ENCODE measurements at places on chromosomes 3 and 15.

DNA sequence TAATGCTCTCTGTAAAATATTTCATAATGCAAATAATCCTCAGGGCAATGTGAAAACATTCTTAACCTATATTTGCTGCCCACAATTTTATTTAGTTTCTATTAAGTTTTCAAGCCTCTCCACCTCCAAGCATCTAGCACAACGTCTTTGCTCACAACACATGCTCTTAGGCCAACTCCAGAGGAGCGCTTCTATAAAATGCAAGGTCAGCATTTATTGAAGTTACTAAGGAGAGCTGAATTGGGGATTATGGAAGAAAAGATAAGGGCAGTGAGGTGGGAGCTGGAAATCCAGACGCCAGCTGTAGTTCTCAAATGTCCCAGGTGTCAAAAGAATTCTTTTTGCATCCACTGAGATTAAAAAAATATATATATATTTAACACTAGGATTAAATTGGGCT lies 996 bp downstream of the RABL3 start:
- no peak for DNase-seq

GRCh38 chr3:167967257-167968036 lies 128.3 kb downstream of the GOLIM4 start:
- DNase-seq: no peak

GRCh38 chr3:5389057-5389456 lies 201.6 kb downstream of the EDEM1 start:
- DNase-seq: no peak

GRCh38 chr3:126500016-126500415 lies 17.6 kb downstream of the UROC1 start:
- no peak for DNase-seq

DNA sequence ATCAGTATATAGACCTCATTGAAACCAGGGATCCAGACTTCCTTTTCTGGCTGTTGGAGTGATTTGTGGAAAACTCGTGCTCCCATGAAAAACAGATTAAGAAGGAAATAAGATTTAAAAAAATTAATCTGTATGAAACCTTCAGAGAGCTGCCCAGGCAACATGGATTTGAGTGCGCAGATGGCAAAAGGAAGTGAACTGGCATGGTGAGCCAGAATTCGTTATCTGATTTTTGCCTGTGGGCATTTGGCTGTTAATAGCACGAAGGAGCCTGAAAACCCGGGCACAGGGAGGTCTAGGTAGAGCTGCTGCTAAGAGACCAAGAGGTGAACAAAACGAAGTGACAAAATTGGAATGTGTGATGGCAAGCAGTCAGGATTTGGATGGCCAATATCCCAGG lies 19.1 kb upstream of the SPINK8 start:
- DNase-seq: peak; percentile 93

GRCh38 chr3:4717363-4717740 lies 224.2 kb downstream of the ITPR1 start:
- DNase-seq: no peak

- no peak for DNase-seq
Observed at GRCh38 chr15:63166219-63166618, 8.9 kb upstream of the RPS27L start.

GRCh38 chr3:124107104-124107890 lies 115.4 kb upstream of the ROPN1 start:
- no peak for DNase-seq

DNA sequence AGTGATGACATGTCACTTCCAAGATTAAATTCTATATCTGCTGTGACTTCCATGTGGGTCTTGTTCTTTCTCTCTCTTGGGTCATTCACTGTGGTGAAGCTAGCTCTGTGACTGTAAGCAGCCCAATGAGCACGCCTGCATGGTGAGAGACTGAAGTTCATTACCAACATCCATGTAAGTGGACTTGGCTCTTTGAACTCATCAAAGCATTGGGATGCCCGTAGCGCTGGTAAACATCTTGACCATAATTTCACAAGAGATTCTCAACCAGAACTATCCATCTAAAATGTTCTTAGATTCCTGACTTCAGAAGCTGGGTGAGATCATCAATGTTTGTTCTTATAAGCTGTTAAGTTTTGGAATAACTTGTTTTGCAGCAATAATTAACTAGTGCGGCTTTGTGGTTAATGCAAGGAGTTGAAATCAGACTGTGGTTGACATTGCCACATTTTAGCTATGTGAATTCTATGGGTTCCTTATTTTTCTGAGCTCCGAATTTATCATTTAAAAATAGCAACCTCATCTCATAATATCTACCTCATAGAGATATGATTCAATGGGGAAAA lies 31.6 kb upstream of the LRRC3B start:
- no peak for DNase-seq

GRCh38 chr3:43061101-43061895 lies 44.6 kb downstream of the POMGNT2 start:
- no peak for DNase-seq

GRCh38 chr3:195175076-195175475 lies 95.9 kb downstream of the XXYLT1 start:
- no peak for DNase-seq

DNA sequence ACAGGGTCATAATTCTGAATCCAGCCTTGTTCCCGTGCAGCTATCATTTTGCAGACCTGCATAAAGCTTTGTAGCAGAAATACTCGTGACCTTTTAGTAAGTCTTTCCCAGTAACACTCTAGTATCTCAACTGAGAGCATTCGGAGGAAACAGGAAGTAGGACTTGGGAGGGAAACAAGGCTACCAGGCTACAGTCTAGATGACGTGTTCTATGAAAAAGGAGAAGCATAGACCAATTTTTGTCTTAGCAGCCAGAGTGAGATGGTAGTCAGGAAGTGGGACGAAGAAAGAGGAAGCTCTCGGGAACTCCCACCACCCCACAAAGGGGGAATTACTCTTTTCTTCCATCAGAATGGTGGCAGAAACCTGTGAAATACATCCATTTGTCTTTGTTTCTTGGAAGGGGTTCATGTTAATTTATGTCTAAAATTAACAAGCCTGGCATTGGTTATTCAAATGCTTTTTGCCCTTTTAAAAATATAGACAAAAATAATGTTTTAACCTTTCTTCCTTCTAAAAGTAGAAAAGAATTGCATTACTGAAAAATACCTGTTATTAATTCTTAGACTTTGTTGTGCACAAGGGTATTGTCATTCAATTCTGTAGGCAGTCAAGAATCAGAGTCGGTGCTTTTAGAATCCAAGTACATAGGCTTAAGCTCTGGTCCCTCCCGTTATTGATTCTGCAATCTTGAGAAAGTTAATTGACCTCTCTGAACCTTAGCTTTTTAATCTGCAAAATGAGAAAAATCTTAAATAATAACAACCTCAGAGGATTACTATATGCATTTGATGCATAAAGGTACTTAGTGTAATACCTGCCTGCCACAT lies 1.6 kb upstream of the SUCNR1 start:
- DNase-seq: no peak

GRCh38 chr15:63852407-63852806 lies 18.7 kb upstream of the HERC1 start:
- no peak for DNase-seq

DNA sequence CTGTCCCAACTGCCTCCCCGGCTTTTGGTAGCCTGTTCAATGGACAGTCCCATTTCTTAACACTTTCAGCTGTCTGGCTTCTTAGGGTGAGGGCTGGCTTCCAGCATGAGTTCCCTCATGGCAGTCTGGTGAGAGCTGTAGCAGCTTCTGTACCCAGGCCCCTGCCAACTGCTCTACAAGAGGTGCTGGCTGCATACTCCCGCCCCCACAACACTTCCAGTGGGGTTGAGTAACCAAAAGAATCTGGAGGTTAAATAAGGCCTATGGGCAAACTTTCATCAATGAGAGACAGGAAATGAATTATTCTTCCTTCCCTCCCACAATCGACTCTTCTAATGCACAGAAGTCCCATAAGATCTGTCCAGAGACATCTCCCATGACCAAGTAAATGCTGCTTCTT lies 145.0 kb downstream of the NEK10 start:
- no peak for DNase-seq

DNA sequence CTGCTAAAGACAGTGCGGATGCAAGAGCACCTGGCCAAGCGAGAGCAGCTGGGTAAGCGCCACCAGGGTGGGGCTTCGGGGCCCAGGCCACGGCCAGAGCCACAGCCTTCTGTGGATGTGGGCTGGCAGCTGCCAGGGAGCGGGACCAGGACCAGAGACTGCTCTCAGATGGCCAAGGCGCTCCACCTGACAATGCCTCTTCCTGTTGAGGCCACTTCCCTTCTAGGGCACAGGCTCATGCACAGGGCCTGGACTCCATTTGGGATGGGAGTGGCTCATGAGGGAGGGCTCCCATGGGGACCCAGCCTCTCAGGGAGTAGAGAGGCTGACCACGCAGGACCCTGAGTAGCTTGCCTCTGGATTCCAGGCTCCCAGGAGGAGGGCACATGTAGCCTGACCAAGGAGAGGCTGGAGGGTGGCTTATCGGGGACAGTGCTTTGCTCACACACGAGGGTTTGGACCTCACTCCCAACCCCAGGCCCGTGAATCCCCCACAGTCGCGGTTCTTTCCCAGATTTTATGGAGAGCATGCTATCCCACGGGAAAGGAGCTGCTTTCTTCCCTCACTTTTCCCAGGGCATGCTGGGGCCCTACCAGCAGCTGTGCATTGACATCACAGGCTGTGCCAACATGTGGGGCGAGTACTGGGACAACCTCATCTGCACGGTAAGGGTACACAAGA lies 25.1 kb downstream of the ACAA1 start:
- DNase-seq: no peak

DNA sequence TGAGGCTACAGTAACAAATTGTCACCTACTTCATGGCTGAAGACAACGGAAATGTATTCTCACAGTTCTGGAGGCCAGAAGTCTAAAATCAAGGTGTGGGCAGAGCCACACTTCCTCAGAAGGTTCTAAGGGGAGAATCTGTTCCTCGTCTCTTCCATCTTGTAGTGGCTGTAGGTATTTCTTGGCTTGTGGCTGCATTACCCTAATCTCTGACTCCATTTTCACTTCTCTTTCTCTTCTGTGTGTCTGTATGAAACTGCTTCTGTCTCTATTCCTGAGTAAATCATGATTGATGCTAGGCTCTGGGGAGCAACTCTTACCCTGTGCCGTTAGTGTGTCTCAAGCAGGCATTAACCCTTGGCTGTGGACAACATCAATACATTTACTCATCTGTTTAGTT lies 164.7 kb downstream of the SQOR start:
- no peak for DNase-seq

DNA sequence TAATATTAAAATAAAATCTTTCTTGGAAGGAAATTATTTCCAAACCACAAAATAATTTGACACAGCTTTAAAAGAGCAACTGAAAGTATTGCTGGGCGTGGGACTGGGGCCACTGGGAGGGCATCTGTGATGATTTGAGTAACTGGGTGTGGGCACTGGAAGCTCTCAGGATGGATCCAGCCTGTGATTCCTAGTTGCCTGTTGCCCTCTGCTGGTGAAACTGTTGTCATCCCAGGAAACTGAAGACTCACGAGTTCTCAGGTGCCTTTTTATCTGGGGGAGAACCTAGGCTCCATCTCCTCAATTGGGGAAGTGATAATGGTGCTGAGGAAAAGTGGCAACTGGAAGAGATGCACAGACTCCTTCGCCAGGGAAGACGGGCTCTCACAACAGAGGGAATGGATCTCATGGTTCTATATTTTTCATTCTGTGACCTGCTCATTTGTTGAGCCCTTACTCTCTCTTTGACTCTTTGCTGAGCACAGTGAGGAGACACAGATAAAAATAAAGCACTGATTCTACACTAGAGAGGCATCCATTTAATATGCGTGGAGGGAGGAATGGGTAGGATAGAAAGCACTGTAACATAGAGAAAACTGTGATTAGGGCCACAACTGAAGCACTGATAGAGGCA lies 61.6 kb downstream of the TPRG1 start:
- DNase-seq: peak; percentile 94

DNA sequence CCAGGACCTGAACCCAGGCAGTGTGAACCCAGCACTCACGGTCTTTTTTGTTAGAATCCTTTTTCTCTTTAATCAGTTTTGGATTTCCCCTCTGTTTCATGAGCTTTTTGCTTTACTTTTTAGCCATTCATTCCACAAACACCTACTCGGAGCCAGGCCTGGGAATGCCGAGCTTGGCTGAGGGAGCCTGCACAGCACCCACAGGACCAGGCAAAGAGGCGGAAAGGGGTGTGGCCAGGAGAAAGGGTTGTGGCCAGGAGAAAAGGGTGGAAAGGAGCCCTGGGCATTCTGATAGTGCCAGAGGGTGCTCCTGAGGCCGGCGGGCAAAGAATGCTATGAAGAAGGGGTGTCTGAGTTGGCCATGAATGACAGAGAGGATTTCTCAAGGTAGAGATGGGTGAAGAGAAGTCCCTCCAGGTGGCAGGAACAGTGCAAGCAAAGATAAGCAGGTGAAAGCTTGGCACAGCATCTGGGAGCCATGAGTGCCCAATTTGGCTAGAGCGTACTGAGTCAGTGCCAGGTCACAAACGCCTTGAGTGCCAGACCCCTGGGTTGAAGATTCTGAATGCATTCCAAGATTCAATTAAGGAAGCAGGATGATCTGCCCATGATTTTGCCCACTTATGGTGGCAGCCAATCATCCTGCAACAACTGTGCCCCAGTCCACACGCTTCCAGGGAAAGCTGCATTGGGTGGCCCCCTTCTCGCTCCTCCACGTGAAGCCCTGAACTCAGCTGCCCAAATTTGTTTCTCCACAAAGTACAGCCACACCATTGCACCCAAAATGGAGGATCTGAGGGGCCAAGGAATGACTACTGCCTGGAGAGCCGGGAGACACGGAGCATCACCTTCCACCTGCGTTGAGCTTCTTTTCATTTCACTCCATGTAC lies 157.2 kb downstream of the XXYLT1 start:
- DNase-seq: peak; percentile 50

DNA sequence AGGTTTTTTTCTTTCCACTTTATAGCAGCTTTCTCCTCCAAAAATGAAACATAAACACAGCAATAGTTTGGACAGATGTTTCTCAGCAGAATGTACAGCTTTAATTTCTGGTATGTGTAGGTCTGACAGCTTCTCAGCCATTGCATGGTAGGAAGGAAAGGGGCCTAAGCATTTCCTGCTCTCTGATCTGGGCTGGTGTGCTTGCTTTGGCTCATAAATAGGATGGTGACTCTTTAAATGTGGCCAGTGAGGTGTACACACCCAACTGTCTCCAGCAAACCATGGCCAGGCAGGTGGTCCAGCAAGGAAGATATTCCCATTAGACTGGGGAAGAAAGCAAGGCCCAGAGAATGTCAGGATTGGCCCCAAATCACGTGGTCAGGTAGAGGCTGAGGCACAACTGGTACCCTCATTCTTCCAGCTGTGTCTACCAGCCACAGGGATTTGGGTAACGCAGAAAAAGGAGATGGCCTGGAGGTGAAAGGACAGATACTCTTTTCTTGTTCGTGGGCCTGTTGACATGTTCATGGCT lies 52.1 kb downstream of the ITGA11 start:
- DNase-seq: no peak

GRCh38 chr3:108744762-108745161 lies 12.4 kb downstream of the RETNLB start:
- DNase-seq: no peak

- DNase-seq: no peak
Observed at GRCh38 chr3:167837466-167837865, 101.9 kb downstream of the SERPINI1 start.

DNA sequence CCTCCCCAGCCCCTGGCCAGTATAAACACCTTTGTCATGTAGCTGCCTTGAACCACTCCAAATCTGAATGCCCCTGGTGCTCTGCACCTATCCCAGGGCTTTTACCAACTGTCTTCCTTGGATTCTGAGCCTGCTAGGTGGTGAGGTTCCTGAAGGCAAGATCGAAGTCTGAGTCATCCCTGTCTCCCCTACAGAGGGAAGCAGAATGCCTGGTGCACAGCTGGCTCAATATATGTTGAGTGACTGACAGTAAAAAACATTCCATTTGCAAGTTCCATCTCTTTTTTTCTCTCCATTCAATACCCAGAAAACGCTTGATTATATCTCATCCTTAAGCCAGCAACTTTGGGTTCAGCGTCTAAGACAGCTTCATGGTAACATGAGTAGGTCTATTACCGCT lies 24.7 kb downstream of the SLC24A1 start:
- DNase-seq: no peak

All from G401 (cell line).